NCI-H1092 treated with DMSO at 0.1 percent for 48 hours (cell line): ENCODE measurements at places on chromosomes 3 and 15.

DNA sequence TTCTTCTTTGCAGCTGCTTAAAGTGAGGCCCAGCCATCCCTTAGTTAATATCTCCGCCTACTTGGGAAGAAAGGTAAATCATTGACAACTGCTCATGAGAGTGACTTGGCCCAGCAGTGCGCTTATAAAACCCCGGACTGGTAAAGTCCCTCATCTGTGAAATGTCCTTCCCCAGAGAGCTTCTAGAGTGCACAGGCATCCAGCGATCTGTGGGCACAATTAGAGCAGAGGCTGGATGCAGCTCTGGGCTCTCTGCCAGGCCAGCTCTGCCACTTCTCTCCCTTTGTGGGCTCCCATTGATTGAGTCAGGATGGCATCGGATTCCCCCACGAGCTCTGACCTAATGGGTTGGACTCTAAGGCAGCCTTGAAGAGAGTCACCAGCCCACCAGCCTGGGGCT lies 219.0 kb upstream of the LINGO1 start:
- DNase-seq, result peak; percentile 32

DNA sequence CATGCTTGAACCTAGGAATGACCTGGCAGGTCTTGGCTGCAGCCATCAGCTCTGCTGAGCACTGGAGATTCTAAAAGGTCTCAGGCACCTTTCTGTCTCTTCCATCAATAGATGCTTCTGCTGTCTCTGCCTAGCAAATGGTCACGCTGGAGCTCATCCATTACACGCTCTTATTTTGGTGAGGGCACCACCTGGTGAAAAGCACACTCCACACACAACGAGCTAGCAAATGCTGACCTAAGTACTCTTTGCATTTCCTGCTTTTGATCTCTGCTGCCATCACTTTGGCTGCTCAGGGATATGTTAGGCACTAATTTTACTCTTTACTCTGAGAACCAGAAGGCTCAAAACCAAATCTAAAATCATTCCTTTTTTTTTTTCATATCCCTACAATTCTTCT lies 91.3 kb downstream of the RAB11A start:
- DNase-seq, result peak; percentile 6

DNA sequence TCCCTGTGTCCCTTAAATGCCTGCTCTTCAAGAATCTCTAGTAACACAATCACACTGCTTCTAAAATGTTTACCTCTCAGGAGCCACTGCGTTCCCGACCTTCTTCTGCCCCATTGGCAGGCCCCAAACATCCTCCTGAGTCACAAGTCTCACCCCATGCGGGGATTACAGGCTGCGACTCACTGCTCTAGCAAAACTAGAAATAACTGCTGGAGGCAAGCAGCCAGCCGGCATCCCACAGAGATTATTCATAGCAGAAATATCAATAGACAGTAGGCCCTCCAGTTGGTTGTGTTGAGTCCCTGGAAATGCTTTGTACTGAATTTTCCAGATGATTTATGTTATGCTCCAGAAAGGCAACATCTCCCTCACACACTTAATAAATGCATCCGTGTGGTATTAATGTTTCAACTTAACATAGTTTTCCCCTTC lies 64.8 kb downstream of the RFTN1 start:
- no peak for DNase-seq

GRCh38 chr3:29236146-29236840 lies 44.6 kb upstream of the RBMS3 start:
- no peak for DNase-seq

- no peak for DNase-seq
Measured at GRCh38 chr3:168273917-168274316, 178.2 kb upstream of the GOLIM4 start.

DNA sequence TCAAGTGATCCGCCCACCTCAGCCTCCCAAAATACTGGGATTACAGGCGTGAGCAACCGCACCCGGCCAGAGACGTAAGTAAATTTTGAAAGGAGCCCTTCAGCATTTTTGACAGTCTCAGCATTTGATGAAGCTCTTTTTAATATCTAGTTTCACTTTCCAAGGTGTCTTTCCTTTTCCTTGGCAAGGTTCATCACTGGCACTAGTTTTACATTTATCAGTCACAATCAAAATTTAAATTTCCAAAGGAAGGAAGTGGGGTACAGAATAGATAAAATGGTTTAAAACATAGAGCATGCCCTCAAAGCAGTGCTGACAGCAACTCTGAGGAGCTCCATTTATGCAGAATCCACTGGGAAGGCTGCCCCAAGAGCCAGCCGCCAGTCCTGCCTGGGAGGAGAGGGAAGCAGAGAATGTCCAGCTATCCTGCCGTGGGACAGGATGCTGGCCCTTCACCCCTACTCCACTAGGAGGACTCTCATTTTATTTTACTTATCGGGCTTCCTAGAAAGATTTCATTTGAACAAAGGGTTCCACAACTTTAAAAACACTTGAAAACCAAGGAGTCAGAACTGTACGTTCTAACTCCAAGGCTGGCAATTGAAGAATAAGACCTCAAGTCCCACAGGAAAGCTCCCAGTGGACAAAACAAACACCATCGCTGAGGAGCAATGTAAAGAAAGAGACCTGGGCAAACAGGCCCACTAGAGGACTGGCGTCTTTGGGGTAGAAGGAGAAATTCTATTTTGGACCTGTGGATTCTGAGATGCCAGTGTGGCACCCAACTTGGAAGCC lies 9.9 kb downstream of the SFMBT1 start:
- DNase-seq, result no peak

- DNase-seq, result no peak
Measured at GRCh38 chr15:34943711-34944110, 25.8 kb downstream of the AQR start.

DNA sequence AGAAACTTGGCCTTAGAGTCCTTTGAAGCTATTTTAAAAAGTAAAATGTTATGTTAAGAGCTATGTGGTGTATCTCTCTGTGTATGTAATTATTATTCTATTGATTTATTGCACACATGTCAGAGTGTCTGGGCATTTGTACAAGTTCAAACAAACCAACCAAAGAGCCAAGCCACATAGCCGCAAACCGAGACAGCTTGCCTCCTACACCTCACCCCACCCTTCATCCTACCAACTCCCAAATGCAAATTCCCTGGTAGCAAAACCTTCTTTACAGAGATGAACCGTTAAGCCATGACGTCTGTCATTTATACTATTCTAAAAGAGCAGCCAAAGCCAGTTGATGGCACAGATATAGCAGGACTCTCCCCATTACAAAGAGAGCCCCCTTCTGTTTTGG lies 332.3 kb downstream of the ERC2 start:
- DNase-seq, result no peak

GRCh38 chr3:194730365-194730764 lies 44.7 kb downstream of the FAM43A start:
- DNase-seq, result no peak

GRCh38 chr3:49840388-49840787 lies 16.0 kb downstream of the TRAIP start:
- DNase-seq, result no peak

- no peak for DNase-seq
Measured at GRCh38 chr15:58518626-58519025, 86.8 kb downstream of the LIPC start.
